Right forelimb (tissue), 1 donor: ENCODE measurements at places on chromosomes 7 and 10.

DNA sequence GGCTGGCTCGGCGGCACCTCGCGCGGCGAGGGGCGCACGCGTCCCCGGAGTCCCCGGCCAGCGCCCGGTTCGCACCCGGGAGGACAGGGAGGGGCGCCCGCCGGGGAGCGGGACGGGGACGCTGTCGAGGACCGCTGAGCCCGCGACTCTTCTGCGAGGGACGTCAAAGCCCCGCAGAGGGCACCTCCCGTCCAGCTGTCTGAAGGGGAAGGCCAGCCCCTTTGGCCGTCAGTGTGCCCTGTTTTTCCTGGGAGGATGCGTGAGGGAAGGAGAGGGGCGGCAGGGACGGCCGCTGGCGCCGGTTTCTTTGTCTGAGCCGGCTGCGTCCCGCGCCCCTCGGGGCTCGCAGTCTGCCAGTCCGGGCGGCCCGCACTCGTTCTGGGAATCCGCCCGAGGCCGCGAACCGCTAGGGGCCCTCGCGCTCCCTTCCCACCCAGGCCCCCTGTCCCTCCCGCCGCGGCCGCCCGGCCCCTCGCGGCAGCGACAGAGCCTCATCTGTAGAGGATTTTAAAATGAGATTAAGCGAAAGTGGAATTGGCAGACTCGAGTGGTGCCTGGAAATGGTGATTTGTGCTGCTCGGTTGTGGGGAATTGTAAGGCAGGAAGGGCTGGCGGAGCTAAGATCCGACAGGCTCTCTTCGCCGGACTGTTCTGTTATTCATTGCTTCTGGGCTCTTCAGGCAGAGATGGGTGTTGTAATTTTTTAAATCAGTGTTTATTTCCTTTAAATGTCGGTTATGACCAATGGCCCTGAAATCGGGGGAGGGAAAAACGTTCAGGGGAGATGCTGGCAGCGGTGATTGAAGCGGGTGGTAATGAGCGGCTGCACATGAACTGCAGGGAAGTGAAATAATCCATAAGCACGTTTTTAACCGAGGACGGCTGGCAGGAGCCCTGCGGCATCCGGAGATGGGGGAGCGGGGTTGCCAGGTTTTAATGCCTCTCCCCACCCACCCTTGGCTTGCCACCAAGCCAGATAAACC is 618 bp upstream of the RELN start:
- DNase-seq: peak; percentile 60

DNA sequence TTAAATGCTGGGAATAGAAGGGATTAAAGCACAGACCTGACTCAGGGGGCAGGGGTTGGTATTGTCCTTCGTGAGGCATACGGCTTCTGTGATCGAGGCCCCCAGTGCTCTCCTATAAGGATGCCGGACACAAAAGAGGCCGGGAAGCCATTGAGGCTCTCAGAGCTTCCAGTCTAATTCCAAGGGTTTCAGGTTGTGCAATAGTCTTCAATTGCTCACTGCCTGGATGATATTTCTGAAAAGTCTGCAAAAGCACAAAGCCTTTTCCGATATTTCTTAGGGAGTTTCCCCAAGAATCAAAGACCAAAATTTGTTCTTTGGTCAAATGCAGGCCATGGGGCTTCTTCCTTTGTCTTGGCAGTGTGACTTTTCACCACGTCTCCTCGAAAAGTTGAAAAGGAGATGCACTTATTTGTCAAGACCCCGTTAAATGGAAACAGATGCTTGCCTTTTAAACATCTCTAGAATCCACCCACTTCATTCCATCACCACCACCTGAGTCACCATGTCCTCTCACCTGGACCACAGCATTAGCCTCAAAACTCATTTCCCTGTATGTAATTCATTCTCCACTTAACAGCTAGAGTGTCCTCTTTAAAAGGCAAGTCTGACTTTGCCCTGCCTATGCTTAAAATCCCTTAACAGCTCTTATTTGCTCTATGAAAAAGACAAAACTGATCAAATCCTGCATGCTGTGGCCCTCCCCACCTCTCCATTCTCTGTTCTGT is 134.8 kb upstream of the NAMPT start:
- DNase-seq: no peak

- no peak for DNase-seq
Measured at GRCh38 chr7:151585744-151586393, 66.2 kb upstream of the RHEB start.

DNA sequence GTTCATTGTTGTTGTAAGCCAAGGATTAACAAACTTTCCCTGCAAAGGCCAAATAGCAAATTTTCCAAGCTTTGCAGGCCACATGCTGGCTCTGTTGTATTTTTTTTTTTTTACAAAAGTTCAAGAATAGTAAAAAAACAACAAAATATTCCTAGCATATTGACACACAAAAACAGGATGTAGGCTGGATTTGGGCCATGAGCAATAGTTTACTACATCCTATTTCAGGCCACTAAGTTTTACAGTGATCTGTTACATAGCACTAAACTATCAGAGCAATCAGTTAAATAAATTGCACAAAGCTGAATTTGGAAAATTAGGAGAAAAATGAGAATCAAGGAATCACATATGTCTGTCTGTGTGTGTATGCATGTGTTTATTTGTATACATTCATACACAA is 491.8 kb upstream of the GHITM start:
- DNase-seq: no peak

DNA sequence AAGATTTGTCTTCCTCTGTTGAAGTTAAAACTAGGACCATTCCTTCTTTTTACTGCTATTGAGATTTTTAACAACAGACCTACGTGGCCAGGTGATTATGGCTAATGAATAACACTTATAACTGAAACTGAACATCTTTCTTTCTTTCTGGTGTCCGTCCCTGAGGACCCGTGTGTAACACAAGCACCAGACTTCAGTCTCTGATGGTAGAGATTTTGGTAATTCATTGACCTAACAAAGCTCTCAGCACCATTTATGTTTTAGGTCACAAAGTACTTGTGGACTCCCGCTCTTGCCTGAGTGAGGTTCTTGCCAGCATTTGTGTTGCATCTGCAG is 40.4 kb upstream of the TMEM229A start:
- DNase-seq: no peak
